ENCODE measurements at places on chromosomes 7 and 10.

- DNase-seq: no peak
These were observed 51.6 kb upstream of the RPA3 start for GRCh38 chr7:7769710-7770627.

GRCh38 chr10:62186999-62187675 is 81.5 kb downstream of the RTKN2 start:
- no peak for DNase-seq

- no peak for DNase-seq
These were observed 131.8 kb downstream of the FAM204A start for GRCh38 chr10:118210276-118210675.

DNA sequence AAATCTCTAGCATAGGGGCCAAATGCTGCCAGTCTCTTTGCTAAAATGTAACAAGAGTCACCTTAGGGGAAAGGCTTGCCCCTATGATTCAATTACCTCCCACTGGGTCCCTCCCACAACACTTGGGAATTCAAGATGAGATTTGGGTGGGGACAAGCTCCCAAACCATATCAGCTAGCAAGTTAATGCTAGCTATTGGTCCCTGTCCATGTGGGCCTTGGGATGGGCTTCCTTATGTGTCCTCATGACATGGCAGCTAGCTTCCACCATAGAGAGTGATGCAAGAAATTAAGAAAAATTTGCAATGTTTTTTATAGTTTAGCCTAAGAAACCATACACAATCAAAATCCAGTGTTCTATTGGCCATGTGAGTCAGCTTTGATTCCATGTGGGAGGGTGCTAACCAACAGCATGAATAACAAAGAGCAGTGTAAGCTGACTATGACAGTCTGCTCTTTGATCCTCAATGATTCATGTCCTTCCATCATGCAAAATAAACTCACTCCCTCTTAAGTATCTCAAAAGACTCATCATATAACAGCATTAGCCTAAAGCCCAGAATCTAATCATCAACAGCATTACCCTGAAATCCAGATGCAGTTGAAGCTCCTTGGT is 21.7 kb upstream of the ZNF365 start:
- DNase-seq: no peak

- no peak for DNase-seq
These were observed 39.6 kb downstream of the COL26A1 start for GRCh38 chr7:101402081-101402779.

- DNase-seq: no peak
These were observed 74.0 kb downstream of the FGFR2 start for GRCh38 chr10:121524157-121524817.

GRCh38 chr10:26430641-26431163 is 7.4 kb upstream of the APBB1IP start:
- DNase-seq: no peak

GRCh38 chr7:137146012-137146455 is 197.5 kb downstream of the PTN start:
- no peak for DNase-seq

GRCh38 chr10:124696446-124697392 is 47.5 kb downstream of the FAM53B start:
- no peak for DNase-seq

- no peak for DNase-seq
These were observed 48.6 kb downstream of the ITGB1 start for GRCh38 chr10:32909456-32909855.

GRCh38 chr7:14521183-14521582 is 381.4 kb downstream of the DGKB start:
- DNase-seq: no peak

DNA sequence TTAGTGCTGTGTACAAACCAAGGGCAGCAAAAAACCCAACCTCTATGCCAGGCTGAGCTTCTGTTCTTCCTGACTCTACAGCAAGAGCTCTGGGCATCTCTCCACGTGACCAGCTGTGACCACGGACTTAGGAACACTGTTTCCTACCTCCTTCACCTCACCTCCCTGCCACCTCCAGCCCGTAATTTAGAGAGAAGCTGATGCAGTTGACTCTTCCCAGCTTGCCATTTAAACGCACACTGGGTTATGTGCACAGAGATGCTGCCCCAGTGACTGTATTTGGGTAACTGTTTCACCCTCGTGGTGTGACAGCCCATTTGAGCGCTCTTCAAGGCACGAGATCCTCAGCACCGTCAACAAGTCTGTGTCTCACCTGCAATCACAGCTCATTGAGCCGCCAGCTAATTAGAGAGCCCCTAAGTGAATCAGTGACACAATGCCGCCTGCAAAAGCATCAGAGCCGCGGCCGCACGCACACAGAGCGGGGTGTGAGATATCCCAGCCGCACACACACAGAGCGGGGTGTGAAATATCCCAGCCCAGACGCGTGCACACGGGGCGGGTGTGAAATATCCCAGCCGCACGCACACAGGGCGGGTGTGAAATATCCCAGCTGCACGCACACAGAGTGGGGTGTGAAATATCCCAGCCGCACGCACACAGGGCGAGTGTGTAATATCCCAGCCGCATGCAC is 319.7 kb downstream of the PTPRN2 start:
- no peak for DNase-seq

DNA sequence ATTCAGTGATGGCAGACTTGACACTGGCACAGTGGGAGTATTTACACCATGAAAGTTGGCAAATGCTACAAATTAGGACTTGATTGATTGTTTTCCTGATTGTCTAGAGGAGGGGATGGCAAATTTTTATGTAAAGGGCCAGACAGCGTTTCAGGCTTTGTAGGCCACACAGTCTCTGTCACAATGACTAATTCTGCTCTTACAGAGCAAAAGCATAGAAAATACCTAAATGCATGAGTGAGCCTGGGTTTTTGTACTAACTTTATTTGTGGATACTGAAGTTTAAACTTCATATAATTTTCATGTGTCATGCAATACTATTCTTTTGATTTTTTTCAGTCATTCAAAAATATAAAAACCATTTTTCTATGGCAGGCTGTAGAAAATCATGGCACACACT is 9.0 kb upstream of the ARMS2 start:
- DNase-seq: no peak

- DNase-seq: no peak
These were observed 32.5 kb downstream of the TRUB1 start for GRCh38 chr10:114970515-114970914.

GRCh38 chr7:28745351-28745750 is 212.8 kb downstream of the TRIL start:
- DNase-seq: no peak

DNA sequence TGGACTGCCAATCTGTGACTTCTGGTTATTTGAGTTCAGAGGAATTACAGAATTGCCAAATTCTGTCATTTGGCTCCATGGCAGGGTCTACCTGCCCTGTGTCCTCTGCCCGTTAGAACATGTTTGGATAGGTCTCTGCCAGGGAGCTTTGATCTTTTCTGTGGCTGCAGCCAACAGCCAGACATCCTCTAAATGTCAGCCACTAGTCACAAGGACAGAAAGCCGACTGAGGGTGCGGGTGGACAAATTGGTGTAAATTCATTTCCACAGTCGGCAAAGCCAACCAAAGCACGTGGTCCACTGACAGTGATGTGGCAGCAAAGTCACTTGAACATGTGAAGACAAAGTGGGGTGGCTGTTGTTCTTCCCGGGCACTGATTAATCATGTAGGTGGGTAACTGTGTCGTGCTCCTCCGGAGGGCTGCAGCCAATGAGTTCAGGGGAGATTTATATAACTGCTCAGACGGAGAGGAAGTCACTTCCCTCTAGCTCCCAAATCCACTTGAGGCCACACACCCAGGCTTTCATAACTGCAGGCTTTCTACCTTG is 26.7 kb upstream of the CAMK1D start:
- no peak for DNase-seq

DNA sequence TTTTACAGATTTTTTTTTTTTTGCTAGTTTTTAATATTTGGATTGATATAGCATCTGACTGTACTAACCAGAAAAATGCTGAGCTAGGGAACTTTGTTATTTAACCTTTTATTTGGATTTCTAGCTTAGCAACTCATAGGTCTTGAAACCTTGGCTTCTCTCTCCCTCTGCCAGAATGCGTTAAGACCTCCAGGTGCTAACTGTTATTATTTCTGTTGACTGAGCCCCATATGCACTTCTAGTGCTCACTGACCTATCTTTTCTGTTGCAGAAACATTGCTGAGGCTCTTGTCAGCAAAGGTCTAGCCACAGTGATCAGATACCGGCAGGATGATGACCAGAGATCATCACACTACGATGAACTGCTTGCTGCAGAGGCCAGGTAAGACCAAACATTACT is 143.6 kb downstream of the LRRC4 start:
- DNase-seq: no peak

DNA sequence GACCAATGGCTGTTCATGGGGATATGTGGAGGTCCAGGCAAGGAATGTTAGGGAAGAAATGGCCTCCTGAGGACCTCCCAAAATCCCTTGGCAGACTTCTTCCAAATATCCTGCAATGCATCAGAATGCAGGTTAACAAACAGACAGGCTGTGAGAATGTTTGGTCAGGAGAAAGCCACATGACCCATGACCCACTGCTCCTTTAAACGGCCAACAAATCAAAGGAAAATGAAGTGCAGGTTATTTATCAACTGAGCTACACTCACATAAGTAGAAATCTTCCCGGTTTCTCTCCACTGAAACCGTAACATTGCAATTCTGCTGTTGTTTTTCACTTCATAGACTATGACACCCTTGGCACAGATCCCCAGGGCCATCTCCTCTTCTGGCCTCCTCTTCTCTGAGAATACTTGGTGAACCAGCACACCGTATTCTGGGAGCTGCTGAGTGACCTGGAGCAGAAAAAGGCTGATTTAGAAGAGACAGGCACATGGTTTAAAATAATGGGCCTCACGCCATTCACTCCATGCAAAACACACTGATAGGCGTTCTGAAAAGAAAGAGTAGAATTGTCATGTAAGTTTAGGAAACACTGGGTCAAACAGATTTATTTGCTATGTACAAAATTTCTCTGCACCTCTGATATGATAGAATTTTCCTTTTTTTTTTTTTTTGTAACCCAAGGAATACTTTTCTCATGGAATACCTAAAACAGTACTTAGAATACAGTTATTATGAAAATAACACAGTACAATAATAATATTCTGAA is 67.8 kb downstream of the FRMPD2 start:
- DNase-seq: no peak

DNA sequence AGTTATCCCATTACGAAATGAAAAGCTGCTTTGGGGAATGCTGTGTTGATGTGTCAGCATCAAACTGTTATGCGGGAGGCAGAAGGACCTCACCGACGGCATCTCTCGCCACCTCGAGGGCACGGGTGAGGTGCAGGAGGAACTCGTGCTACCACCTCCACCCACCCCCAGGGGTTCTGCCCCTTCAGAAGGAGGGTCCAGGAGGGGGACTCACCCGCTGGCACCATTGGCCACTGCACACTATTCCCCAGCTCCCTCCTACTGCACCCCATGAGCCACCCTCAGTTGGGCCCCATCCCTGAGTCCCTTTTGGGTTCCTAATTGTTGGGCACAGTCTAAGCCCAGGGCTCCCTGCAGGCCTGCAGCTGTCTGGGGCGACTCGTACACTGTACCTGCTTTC is 236.6 kb downstream of the PTPRN2 start:
- no peak for DNase-seq

DNA sequence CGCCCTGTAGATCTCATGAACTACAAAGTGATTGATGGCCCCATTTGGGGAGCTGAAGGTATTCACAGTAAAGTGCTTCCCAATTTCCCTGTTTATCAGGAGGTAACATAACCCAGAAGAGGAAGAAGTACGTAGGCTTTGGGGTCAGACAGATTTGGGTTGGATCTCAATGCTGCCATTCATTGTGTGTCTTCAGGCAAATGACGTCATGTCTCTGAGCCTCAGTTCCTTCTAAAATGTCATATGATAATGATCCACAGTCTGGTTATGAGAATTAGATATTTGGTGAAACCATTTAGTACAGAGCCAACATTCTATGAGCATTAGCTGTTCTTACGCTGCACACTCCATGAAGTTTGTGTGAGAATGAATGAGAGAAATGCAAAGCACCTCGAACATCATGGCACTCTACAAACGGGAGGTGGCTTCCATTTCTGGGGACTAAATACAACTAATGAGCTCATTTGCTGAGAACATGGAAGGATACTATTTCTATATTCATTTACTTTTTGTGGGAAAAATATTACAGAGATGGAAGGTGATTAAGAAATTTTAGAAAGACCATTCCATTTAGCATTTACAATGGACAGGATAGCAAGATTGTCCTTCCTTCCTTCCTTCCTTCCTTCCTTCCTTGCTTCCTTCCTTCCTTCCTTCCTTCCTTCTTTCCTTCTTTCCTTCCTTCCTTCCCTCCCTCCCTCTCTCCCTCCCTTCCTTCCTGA is 13.8 kb upstream of the JCAD start:
- DNase-seq: no peak

DNA sequence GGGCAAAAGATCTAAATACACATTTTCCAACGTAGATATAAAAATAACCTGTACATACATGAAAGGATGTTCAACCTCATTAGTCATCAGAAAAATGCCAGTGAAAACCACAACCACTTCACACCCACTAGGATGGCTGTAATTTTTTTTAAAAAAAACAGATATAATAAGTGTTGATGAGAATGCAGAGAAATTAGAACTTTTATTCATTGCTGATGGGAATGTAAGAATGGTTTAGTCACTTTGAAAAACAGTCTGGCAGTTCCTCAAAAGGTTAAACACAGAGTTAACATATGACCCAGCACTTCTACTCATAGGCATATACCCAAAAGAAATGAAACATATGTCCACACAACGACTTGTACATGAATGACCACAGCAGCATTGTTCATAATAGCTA is 32.3 kb upstream of the PRKCQ start:
- DNase-seq: no peak

DNA sequence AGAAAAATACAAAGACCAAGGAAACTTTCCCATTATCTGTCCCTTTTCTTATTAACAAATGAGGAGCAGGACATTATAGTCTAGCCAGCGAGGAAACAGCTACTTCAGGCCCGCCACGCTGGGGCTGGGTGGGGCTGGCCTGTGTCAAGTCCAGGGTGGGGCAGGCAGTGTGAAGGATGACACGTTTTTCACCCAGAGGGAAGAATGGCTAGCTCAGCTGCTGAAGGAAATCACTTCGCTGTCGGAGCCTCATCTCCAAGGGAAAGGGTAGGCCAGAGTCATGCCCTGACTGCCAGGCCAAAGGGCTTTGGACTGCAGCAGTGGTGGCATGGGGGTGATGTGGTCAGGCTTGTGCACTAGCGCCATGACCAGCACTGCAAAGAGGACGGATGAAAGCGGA is 24.4 kb downstream of the COL13A1 start:
- no peak for DNase-seq

GRCh38 chr7:48084727-48085432 is 4.2 kb upstream of the UPP1 start:
- DNase-seq: peak; percentile 54

DNA sequence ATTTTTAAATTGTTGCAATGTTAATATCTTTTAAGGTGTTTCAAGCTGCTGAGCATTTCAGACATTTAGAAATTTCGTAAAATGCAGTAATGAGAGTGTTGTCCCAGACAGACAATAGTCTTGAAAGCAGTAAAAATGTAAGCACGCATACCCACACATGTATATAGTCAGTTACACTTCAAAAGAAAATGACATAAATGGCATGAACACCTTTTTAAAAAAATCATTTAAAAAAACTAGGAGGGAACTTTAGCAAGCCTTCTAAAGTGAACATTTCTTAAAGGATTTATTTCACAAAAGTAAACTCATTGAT is 51.0 kb downstream of the CPED1 start:
- DNase-seq: no peak

- no peak for DNase-seq
These were observed 37.3 kb upstream of the CCNY start for GRCh38 chr10:35299016-35299415.

GRCh38 chr7:35694161-35694783 is 663 bp downstream of the HERPUD2 start:
- no peak for DNase-seq
